ENCODE measurements at places on chromosomes 2 and 18.

- no peak for DNase-seq
These were observed 46.4 kb downstream of the HS1BP3 start for GRCh38 chr2:20604401-20604911.

GRCh38 chr2:171553858-171554257 lies 31.6 kb downstream of the CYBRD1 start:
- DNase-seq: no peak

DNA sequence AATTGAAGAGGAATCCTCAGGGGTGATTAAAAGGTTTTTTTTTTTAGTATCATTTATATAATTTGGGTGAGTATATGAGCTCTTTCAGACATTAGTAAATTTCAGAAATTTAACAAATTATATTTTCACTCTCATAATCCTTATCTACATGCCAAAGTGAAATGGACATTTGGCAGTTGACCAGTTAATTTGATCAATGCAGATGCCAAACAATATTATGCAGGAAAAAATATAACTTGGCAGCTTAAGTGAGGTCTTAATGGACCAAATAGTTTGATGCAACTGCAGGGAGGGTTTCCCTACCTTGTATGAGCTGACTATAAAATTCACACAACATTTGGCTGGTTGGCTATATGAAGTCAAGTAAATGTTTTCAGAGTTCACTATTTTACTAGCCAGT lies 185.2 kb downstream of the CCDC102B start:
- no peak for DNase-seq

GRCh38 chr2:196459539-196459938 lies 180.0 kb upstream of the CCDC150 start:
- DNase-seq: no peak

DNA sequence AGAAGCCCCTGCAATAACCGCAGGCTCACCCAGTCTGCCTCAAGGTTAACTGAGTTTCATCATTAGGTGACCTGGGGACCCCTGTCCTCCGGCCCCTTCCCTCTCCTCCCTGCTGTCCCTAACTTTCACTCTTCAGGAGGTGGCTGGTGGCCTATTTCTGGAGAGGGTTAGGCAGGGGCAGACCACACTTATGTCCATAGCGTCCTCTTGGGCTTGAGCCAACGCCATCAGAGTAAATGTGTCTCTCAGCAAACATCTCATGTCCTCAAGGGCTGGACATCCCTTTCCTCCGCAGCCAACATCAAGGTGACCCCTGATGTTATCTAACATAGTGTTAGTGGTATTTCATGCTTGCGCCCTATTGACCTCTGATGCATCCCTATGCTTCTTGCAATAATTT lies 114.8 kb downstream of the BCL11A start:
- DNase-seq: no peak
